ENCODE measurements at places on chromosomes 1 and 21.

- no peak for DNase-seq
Measured at GRCh38 chr1:39735731-39736130, 3.0 kb upstream of the PPIE start.

GRCh38 chr1:200409203-200409760 lies 554 bp downstream of the ZNF281 start:
- DNase-seq = no peak

- no peak for DNase-seq
Measured at GRCh38 chr21:42524341-42525028, 10.8 kb downstream of the SLC37A1 start.

DNA sequence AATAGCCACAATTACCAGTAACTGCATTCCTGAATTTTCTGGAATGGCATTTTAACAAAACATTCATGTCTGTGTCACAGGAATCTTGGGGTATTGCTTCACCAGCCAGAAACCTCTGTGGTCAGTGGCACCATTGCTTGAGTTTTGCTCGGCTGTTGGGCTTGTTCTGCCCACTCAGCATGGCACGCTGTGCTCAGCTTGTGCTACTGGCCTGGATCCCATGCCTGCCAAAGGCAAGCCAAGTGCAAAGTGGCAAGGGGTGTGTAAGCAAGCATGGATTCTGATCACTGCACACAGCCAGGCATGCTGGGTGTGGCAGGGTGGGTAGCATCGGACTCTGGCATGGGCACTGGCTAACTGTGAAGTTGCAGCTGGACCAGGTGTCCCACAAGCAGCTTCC lies 1150.9 kb downstream of the MRPL39 start:
- DNase-seq = no peak

- DNase-seq = no peak
Measured at GRCh38 chr1:231076802-231077201, 36.7 kb upstream of the FAM89A start.

- DNase-seq = no peak
Measured at GRCh38 chr1:180527101-180527669, 24.8 kb upstream of the ACBD6 start.

- DNase-seq = no peak
Measured at GRCh38 chr1:147236448-147236847, 6.0 kb upstream of the CHD1L start.

DNA sequence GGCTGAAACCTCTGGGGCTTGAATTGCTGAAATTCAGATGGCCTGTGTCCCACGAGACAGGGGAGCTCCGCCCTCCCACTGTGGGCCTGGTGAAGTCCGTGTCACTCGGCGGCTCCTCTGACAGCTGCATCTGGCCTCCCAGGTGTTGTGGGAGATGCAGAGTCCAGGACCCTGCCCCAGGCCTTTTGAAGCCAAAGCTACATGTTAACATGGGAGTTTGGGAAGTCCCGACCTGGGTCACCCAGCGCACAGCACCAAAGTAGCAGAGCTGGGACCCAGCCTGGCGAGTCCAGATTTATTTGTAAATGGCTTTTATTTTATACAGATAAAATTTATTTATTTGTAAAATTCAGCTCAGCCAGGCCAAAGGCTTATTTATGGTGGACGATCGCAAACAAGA lies 28.9 kb downstream of the SLC37A1 start:
- DNase-seq = no peak

DNA sequence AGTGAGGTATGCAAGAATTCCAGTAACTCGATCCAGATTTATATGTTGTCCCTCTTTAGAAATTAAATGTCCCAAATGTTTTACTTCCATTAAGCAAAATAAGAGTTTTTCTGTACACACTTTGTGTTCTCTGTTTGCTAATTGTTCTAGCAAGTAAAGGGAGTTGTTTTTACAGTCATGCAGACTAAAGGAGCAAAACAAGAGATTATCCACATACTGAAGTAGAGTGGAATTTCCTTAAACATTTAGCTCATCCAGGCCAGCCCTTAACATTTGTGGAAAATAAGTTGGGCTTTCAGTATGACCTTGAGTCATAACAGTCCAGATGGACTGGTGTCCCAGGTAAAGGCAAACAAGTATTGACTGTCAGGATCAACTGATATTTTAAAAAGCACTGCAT lies 44.1 kb upstream of the TINAGL1 start:
- DNase-seq = no peak

DNA sequence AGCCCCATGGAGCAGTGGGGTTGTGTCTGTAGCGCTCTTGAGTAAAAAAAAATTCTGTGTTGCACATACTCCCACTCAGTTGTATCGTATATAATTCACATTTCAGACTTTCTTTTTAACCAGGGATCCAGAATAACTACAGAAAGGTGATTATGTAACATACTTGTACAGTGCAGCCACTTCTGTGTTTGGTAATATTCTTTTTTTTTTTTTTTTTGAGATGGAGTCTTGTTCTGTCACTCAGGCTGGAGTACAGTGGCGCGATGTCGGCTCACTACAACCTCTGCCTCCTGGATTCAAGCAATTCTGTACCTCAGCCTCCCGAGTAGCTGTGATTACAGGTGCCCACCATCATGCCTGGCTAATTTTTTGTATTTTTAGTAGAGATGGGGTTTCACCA lies 82.4 kb upstream of the MACF1 start:
- DNase-seq = no peak

DNA sequence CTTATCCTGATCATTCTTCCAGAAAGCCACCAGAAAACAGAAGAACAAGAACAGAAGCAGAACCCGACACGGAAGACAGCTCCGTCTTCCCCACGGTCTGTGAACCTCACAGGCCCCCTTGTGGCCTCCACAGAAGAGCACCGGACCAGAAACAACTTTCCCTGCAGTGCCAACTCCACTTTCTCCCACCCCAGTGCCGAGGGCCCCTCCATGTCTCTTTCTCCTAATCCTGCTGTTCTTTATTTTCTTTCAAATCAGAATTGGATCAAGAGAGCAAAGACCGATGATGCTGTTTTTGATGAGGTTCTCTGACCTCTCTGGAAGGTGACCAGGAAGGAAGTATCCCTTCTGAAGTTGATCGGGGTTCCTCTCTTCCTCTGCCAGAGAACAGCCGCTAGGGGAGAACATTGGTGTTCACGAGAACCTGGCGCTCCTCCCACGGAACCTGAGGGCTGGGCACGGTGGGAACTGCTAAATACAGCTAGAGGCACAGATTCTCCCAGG lies 58.9 kb upstream of the CTTNBP2NL start:
- DNase-seq = no peak

DNA sequence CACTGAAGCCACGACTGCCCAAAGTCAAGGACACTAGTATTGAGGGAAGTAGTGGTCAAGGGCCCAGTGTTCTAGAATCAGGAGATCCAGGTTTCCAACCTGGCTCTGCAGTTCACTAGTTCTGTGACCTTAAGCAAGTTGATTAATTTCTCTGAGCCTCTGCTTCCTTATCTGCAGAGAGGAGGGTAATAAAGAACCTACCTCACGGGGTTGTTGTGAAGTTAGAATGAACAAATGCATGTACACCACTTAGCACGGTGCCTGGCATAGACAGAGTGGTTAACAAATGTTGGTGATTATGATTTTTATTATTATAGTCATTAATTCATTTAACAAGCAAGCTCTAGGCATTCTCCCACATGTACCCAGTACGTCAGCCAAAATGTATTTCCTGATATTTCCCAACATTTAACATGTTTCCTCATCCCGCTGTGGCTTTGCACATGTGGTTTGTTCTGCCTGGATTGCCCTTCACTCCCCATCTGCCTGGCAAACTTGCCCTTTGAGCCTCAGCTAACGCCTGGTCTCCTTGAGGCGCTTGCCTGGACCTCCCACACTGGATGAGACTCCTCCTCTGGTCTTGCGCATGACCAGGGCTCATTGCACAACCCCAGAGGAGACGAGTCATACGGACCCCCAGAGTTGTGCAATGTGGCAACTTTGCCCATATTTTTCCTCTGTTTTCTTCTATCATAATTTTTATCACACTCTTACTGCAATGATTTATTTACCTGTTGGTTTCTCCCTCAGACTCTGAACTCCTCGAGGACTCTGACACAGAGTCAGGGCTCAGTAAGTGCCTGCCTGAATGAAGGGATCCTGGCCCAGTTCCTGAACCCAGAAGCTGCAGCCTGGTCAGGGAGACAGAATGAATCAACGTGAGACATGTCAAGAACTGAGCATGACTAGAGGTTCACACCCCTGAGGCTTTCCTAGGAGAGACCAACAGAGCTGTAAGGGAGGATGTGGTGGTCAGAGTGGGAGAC lies 20.7 kb upstream of the MFSD2A start:
- DNase-seq = peak; percentile 23

DNA sequence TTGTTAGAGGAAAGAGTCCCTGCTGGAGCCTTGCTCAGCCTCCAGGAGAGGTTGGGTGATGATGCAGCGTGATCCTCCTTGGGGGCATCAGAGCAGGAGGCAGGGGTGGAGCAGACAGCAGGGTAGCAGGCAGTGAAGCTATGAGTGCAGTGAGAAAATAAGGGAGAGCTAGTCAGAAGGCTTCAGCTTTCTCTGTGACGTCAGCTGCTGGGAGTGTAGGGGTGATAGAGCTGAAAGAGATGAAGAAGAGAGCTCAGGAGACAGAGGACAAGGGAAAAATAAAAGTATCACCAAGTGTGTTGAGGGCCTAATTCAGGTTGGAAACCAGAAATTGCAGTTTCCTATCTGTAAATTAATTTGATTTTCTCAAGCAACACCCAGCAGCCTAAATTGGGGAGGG lies 2.2 kb upstream of the ADAM30 start:
- no peak for DNase-seq

- no peak for DNase-seq
Measured at GRCh38 chr1:113040041-113040440, 33.0 kb upstream of the LRIG2 start.

GRCh38 chr1:177441281-177441680 lies 270.5 kb downstream of the BRINP2 start:
- DNase-seq = no peak

GRCh38 chr1:28197682-28198415 lies 21.4 kb upstream of the PTAFR start:
- DNase-seq = no peak

DNA sequence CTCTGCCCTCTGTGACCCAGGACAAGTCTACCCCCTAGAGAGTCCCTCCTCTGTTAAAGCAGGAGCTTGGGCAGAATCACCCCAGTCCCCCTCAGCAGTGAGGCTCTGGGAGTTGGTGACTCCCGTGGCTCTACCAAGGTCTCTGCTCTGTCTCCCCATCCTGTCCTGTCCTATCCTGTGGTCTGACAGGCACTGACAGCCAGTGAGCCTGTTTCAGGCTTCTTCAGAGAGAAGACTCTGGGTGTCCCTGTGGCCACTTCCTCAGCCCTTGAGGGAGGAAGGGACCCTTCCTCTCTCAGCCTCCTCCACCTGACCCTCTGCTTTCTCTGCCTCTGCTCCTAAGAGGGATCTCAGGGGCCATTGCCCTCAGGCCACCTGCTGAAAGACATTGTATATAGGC lies 148.7 kb downstream of the FCRL5 start:
- no peak for DNase-seq

DNA sequence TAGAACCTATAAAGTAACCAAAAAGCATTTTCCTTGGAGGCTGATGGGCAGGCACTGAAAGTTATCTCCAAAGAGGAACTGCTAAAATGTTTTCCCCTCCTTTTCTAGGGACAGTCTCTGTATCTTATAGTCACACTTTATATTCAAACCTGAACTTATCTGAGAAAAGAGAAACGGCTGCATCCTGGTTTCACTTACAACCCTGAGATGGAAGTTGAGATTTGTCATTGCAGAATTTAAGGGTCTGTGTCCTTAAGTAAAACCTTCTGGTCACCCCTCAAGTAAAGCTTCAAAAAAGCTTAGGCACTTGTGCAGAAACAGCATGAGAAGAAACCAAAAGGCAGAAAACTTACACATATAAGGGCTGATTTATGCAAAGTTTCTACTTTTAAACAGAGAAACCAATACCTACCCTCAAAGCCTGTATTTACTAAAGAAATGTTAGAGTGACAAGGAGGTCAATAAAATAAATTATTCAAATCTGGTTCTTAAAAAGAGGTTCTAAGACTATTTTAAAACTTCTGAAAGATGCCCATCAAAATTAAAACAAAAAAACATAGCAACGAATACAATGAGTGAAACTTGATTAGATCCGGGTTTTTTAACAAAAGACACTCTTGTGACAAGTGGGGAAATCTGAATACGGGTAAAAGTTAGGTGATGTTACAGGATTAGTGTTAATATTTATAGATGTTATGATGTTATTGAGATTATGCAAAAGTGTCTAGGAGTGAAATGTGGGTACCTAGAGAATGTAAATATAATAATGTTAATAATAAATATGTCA lies 9.9 kb downstream of the CD58 start:
- DNase-seq = no peak

DNA sequence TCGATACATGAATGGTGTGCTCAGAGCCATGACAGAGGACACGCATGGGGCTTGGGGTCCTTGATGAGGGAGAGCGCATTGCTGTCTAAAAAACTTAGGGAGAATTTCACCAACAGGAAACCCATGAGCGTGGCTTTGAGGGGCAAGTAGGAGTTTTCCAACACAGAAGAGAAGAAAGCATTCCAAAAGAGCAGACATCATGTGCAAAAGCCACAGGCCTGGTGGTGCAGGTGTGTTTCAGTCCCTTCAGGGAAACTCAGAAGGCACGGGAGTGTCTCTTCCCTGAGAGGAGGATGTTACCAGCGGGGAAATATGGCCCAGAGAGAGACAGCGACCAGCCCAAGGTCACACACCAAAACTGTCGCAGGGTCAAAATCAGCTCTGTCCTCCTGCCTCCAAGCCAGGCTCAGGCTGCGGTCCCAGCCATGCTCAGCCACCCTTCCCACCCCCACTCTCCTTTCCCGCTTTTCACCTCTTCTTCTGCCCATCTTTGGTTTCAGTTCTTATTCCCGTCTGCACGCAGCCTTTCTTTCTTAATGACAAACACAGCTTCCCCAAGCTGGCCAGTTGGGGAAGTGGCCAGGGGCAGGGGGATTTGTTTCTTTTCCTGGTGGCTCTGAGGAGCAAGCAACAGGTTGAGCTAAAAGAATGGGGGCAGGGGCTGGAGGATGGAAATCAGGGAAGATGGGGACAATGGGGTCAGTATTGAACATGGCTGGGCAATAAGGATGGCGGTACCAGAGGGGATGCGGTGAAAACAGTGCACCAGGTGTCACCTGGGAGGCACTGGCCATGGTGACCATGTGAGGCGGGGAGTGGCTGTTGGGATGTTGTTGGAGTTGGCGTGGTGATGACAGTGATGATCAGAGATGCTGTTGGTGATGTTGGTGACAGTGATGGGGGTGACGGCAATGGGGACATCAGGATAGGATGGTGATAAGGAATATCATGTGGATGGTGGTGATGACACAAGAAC lies 10.3 kb downstream of the LAPTM5 start:
- DNase-seq = no peak

DNA sequence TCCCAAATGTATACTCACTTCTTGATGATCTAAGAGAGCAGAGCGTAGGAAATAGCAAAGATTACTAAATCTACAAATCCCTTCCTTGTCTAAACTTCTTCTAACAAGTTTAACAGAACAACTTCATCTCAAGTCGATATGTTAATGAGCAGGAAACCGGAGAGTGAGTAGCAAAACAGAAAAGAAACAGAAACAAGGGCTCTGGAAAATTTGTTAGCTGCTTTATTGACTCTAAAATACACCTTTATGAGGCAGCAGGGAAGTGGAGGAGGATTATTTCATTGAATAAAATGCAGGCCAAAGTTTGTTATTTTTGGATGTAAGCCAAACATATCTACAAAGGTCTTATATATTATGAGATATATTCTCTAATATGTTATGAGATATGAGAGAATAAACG lies 192.4 kb downstream of the LRRIQ3 start:
- no peak for DNase-seq

GRCh38 chr1:8406960-8407359 lies 89.0 kb downstream of the SLC45A1 start:
- DNase-seq = no peak

GRCh38 chr1:45554198-45554597 lies 3.6 kb downstream of the AKR1A1 start:
- DNase-seq = no peak
